Hematopoietic multipotent progenitor cell treated with erythropoietin and hydrocortisone succinate and interleukin-3 and kit ligand, for 8 days (in vitro differentiated cells): ENCODE measurements at places on chromosomes 1 and 21.
A peak's percentile ranks its signal among the peaks of the same experiment; 100 is the strongest.

GRCh38 chr1:171884475-171884874, 43.2 kb downstream of the DNM3 start:
- DNase-seq: no peak

DNA sequence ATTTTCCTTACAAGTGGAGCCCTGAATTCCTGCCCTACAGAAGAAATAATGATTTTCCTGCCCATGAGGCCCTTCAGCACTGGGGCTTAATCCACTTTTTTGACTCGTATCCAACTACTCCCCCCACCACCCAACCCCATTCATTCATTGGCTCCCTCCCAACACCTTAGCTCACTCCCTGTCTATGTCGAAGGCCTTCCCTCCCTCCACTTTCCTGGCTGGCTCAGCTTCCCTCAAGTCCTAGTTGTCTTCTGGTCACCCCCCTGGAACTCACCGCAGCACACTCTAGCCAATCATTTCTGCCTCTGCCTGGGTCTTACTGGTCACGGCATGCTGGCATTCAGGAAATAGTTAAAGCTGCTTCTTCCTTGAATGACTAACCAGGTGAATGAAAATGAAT, 118.9 kb downstream of the PGBD5 start:
- DNase-seq: no peak

GRCh38 chr1:85327759-85328158, 51.3 kb upstream of the BCL10 start:
- DNase-seq: no peak

DNA sequence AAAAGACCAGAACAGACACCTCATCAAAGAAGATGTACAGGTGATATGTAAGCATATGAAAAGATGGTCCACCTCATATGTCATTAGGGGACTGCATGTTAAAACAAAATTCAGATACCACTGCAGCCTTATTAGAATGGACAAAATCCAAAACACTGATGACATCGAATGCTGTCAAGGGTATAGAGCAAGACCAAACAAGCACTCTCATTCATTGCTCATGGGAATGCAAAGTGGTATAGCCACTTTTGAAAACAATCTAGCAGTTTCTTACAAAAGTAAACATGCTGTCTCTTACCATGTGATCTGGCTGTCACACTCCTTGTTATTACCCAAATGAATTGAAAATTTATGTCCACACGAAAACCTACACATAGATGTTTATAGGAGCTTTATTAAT, 426.6 kb upstream of the ESRRG start:
- no peak for DNase-seq

- DNase-seq: no peak
Measured at GRCh38 chr1:41330588-41331545, 30.4 kb upstream of the FOXO6 start.

DNA sequence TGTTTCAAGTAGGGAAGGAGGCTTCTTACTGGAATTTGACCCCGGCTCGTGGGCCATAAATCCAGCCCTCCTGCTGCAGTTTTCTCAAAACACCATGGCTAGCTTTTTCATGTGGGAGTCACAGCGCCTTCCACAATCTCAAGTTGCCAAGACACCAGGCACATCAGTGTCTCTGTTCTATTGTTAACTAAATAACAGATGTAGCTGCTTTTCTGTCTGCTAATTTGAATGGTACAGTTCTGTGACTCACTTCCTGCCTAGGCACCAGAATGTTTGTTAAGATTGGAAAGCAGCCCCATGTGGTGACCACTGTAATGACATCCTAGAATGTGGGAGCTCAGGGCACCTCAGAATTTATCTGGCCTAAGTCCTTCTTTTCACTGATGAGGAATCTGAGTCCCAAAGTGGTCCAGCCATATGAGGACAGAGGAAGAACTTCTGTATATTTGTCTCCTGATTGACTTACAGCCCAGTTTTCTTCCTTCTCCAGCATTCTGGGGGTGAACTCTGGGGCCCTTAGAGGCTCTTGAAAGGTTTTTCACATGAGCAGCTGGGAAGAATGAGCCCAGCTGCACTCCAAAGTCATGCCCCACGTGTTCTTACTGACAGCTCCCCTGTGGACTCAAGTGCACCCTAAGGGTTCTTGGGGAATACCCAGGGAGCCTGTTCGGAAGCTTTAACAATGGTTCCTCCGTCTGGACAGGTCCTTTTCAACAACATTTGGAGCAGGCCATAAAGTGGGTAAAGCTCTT, 27.5 kb downstream of the TRIM45 start:
- DNase-seq: peak; percentile 52

DNA sequence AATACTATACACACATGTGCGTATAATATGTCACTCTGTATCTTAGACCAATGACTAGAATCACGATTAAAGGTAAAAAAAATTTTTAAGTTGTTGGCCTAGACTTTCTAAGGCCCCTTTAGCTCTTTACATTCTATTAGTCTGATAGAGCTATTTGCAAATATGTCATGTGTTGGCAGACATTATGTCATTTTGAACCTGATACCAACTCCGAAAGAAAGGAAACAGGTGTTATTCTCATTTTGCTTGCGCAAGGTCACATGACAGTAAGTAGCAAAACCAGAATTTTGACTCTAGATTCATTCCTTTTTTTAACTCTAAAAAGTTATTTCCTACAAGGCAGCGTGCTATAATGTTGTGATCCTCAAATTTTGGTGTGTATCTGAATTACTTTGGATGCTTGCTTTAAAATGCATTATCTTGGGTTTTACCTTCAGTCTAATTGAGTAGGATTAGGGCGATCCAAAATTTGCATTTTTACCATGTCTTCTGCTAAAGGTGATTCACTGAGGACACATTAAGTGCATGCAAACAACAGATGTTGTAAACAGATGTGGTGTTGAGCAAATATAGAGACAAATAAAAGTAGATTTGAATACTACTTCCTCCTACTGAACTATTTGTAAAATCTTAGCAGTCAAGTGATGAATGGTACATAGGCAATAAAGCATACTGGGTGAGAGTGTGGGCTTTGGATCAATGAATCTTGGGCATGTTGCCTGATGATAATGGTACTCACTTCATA, 63.5 kb upstream of the KIAA1614 start:
- no peak for DNase-seq

DNA sequence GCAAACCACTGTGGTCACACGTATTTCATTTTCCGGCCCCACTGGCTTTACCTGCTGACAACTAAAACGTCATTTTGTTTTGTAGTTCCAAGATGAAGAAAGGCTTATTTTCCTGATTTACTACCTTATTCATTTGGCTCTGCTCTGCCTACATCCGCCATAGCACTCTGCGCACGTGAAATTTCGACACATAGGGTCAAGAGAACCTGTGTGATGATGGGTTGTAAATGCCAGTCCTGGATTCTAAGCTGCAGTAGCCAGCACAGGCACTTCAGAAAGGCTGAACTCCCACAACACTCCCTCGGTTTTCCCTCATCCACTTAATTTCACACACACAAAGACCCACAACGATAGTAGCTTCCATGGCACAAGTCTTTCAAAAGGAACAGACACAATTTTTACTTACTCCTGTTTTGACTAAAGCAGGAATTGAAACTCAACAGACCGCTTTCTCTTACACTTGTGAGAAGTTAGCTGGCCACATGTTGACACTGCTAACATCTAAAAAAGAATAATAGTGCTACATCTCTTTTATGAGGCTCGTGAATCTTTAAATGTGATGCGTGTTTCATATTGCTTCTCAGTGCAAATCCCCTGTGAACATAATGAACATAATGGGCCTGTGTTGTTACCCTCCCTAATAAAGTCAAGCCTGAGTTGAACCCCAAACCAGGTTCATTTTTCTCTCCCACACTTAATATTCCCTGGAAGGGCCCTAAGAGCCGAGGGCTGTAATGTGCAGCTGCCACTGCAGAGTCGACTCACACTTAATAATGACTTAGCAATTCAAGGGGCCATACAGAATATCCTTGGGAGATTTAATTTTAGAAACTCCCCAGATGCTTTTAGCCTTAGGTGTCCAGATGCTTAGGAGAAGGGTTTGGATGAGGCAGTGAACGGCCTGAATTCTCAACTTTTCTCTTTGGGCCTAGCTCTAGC, 1.5 kb upstream of the RUNX1 start:
- DNase-seq: no peak

DNA sequence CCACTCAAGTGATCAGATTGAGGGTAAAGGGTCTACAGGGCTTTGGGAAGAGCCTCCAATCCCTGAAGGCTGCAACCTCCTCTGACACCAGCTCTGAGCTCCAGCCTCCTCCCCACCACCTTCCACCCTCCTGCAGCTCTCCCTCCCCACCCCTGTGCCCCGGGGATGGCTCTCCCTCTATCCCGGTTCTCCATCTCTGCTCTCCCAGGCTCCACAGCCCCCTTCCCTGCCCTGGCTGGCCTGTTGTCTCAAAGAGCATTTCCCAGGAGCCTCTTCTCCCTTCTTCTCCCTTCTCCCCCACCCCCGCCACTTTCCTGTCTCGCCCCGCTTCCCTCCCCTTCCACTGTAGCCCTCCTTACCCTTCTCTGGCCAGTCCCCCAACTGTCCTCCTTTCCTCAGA, 1.1 kb downstream of the PLEKHA6 start:
- DNase-seq: no peak

- peak; percentile 33 for DNase-seq
Measured at GRCh38 chr1:186806477-186806876, 22.3 kb upstream of the PLA2G4A start.

GRCh38 chr21:39385299-39386145, 36.6 kb upstream of the HMGN1 start:
- DNase-seq: peak; percentile 89

GRCh38 chr1:62637392-62638105, 40.2 kb downstream of the ANGPTL3 start:
- DNase-seq: no peak

- no peak for DNase-seq
Measured at GRCh38 chr1:22953740-22954141, 18.9 kb downstream of the LACTBL1 start.

DNA sequence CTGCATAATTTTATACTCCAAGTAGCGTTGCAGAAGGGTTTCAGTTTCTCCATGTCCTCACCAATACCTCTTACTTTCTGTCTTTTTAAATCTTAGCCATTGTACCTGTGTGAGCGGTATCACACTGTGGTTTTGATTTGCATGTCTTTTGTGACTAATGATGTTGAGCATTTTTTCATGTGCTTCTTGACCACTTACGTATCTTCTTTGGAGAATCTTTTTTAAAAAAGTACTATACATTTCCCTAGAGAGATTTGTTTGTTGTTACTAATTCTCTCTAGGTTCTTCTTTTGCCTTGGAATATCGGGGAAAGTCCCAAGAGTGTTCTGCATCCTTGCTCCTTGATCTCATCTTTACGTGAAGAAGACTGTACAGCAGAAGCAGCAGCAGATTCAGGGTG, 81.8 kb upstream of the WARS2 start:
- DNase-seq: no peak

GRCh38 chr1:178282949-178283367, 189.1 kb downstream of the RASAL2 start:
- DNase-seq: peak; percentile 41

- no peak for DNase-seq
Measured at GRCh38 chr1:22418933-22419382, 32.7 kb upstream of the ZBTB40 start.

GRCh38 chr1:9196129-9197040, 38.2 kb upstream of the H6PD start:
- DNase-seq: peak; percentile 60

DNA sequence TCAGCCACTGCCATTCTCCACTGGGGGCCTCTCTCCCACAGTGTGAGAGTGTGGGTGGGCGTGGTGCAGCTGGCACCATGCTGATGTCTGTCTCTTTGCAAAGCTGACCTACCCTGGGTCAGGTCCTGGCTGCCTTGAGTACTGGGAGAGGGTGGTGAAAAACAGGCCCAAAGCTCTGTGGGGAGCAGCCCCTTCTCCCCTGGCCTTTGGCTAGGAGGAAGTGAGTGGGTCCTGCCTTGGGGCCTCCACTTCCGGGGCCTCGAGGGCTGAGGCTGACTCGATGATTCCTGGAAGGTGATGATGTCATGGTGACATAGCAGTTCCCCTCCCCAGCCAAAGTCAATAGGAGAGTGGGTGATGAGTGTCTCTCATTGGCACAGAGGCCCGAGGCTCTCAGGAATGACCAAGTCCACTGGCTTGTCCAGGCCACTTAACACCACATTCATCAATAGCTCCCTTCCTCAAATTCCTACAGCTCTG, 53.0 kb downstream of the IER5 start:
- peak; percentile 41 for DNase-seq

DNA sequence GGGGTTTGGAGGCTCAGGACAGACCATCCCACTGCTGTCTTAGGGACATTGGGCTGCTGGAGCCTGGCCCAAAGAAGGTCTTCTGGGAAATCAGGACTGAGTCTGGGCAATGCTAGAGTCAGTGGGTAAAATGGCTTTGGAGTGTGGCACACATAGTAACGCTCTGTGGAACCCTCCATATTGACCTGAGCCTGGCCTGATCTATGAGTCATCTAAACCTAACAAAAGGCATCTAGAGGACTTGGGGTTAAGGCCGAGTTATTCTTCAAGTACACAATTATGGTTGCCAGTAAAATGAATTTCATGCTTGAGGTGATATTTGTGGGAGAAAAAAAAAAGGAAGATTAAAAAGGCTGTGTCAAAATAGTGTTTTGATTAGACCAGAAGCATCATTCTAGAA, 77.7 kb downstream of the ST6GALNAC5 start:
- no peak for DNase-seq

DNA sequence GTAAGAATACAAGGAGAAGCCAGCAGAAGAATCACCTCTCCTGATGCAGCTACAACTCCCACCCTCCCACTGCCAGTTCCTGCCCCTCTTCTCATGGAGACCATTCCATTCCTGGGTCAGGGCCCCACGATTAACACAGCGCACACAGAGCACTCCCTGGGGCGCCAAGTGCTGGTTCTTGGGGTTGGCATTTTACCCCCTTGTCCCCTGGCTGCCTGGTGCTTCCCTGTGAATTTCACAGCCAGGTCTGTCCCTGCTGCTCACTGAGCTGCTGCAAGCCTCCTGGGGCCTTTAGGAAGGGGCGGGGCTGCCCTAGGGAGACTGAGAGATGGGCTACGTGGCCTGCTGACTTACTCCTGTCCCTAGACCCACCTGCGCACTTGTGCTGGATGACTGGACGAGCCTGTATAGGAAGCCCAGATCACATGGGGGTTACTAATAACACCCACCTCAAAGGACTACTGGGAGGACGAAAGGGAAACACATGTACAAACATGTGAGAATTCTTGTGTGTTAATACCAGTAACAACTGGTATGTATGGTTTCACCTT, 4.8 kb downstream of the ZNF672 start:
- DNase-seq: no peak

- DNase-seq: peak; percentile 10
Measured at GRCh38 chr1:117860896-117861610, 68.4 kb downstream of the GDAP2 start.

GRCh38 chr1:116433275-116434257, 60.5 kb downstream of the ATP1A1 start:
- DNase-seq: peak; percentile 80

DNA sequence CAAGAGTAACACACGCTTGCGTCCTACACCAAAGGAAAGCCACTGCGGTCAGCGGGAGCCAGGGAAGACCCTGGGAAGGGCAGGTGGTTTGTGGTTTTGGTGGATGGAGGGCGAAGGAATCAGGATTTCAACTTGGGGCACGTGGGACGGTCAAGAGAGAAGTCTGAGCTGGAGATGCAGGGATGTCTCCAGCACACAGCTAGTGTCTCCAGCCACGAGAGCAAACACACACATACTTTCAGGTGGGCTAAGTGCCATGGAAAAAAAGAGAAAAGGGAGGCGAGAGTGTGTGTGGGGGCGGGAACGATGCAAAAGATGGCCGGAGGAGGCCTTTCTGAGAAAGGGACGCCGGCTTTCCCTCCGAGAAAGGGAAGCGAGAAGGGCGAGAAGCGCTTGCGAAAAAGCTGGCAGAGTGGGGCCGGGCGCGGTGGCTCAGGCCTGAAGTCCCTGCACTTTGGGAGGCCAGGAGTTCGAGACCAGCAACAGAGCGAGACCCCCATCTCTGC, 1.4 kb upstream of the SRRM1 start:
- DNase-seq: peak; percentile 49

- peak; percentile 29 for DNase-seq
Measured at GRCh38 chr1:244322791-244323521, 128.8 kb downstream of the ADSS2 start.
